Activated B cell treated with CpG ODN at 0.5 μM for 24 hours (primary cell): ENCODE measurements at places on chromosomes 3 and 15.

DNA sequence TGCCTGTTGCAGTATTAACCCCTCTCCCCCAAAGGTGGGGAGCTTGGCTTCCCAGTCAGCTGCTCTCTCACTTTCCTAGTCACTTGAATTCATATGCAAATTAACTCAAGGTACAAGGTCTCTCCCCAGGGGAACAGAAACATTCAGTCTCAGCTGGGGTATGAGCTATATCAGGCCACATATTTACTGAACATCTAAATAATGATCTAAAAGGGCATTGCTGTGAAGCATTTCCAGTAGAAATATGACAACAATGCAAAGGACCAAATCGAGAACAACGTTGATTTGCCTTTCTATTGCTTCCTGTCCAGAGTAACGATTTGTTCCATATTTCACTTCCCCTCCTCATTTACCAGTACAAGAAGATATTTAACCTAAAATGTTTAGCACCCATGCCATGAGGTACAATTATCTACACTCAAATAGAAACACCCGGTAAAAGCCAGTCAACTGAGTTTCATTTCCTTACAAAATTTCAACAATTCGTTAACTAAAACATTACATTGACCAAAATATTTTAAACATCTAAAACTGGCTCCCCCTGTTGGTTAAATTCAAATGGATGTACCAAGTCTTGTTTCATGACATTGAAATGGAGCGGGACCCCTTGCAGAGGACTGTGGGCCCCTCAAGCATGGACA is 36.5 kb upstream of the KLHL6 start:
- DNase-seq: no peak

DNA sequence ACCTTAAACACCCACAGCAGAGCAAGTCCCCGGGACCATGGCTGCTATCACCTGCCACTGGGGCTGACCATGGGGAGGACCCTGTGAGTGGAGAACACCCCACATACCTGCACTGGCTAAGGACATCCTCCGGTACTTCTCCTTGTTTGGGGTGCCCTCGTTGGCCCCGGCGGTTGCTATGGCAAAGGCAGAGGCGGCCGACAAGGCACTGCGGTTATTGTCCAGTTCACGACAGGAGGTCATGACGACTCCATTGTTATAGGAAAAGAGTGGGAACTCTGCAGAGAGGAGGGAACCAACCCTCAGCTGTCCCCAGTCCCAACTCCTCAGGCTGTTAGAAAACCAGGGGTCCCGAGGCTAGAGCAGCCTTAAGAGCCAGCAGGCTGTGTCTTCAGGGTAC is 54.8 kb upstream of the CTSH start:
- no peak for DNase-seq

- no peak for DNase-seq
These were observed 73.6 kb downstream of the TM4SF4 start for GRCh38 chr3:149547954-149548668.

- DNase-seq: no peak
These were observed 43.3 kb downstream of the GABRB3 start for GRCh38 chr15:26729581-26729980.

DNA sequence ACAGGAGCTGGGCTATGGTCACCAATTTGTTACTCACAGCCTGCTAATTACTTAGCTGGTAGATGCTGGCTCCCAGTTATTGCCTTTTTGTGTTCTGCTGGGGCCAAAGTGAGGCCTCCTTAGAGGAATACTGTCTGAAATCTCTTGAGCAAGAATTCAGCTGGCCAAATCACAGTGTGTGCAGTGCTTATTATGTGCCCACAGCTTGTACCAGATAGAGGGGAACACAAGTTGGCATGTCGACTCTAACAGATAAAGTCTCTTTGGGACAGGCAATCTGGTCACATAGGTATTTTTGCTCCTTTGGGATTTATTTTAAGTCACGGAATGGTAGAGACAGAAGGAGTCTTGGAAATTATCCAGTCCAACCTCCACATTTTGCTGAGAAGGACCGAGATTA is 6.3 kb upstream of the TMEM212 start:
- no peak for DNase-seq

DNA sequence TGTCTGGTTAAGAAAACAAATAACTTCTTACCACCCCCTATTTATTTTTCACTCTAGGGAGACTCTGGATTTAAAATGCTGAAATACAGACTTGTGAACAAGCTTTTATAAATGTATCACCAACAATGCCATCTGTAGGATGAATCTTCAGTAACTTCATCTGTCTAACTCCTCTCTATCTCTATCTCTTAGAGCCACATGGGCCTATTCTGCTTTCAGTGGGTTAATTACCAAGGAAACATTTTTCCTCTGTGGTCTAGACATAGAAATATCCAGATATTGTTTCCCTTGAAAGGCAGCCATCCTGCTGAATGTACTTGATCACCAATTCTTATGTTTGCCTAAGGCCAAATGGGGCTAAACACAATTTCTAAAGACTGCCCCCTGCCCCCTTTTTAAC is 167.6 kb upstream of the COL8A1 start:
- no peak for DNase-seq

DNA sequence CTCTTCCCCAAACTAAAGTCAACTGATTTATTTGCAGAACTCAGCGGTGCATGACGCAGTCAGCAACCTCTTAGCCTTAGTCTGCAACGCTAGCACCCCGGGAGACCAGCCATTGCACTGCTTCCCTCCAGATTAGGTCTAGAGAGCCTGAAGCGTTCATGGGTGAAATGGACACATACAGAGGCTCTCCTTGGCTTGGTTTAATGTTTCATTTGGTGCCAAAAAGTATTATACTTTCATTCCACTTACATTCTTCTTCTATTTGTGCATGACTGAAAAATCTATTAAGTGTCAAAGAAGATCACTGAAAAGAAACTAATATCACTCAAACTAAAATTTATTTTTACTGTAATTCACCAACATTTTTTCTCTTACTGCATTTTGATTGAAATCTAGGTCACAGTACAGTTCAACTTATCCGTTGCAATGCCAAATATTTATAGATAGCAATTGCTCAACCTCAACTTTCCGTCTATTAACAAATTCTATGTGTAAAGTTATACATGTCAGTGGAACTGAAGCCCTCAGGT is 116.2 kb downstream of the ROBO1 start:
- DNase-seq: no peak

- DNase-seq: no peak
These were observed 239.8 kb upstream of the AGTR1 start for GRCh38 chr3:148457886-148458285.

GRCh38 chr3:138919325-138919724 is 27.6 kb downstream of the FOXL2 start:
- DNase-seq: no peak
